Stimulated activated CD4-positive, alpha-beta T cell treated with anti-CD3 and anti-CD28 coated beads, Interleukin-12 subunit alpha, Interleukin-12 subunit beta, amount 100 ng/mL, for 4 hours (primary cell): ENCODE measurements at places on chromosomes 1 and 21.
A peak's percentile ranks its signal among the peaks of the same experiment; 100 is the strongest.

- no peak for DNase-seq
These were observed 28.5 kb downstream of the MAB21L3 start for GRCh38 chr1:116139592-116140134.

DNA sequence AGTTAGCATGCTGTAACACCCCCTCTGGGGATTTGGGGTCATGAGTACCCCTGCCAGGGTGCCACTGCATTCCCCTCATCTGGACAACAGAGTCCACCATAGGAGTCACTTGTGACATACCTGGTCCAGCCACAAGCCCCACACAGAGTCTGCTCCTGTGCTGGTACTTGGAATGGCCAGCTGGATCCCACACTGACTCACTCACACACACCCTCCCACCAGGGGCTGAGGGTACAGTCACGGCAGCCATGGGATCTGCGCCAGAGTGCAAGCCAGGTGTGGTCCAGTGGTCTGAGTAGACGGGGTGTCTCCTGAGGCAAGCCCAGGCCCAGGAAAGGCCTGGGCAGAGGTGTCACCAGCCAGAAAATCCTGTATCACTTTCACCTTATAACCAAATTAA, 67.7 kb downstream of the MRPL39 start:
- DNase-seq: no peak

DNA sequence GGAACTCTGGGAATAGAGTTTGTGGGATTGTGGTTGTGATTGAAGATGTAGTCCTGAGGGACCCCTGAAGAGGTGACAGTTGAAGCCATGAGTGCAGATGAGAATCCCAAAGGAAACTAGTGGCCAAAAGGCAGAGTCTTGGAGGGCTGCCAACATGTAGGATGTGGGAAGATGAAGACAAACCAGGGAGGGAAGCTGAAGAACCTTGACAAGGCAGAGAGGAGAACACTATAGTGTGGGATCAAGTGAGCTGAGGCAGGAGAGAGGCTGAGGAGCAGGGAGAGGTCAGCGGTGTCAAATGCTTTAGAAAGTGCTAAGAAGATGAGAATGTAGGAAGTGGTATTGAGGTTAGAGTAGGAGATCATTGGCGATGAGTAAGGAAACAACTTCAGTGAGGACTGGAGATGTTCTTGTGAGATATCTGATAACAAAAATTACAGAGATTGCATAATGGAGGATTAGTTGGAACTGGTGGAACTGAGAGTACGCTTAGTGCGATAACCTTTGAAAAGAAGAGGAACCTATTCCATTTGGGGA, 88.5 kb upstream of the VCAM1 start:
- no peak for DNase-seq

- DNase-seq: no peak
These were observed 78.1 kb upstream of the RAB4A start for GRCh38 chr1:229192853-229193252.

GRCh38 chr21:44630440-44630839, 3.5 kb downstream of the KRTAP10-9 start:
- no peak for DNase-seq

DNA sequence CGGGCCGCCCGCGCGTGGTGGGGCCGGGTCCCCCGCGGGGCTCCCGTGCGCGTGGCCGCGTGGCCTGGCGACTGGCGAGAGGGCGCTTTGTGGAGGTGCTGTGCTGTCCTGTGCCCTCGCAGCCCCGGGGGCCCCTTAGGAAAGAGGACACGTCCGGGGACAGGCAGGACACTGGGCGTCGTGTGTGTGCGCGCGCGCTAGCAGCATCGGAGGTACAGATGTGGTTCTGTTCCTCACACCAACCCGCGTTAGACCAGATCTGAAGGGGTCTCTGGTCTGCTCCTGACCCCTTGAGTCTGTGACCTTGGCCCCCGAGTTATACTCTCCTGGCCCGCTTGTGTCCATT, 489 bp downstream of the ACTN2 start:
- DNase-seq: peak; percentile 4

GRCh38 chr1:184152974-184153373, 101.4 kb downstream of the TSEN15 start:
- no peak for DNase-seq

- no peak for DNase-seq
These were observed 27.4 kb downstream of the TIAM1 start for GRCh38 chr21:31316488-31317169.

DNA sequence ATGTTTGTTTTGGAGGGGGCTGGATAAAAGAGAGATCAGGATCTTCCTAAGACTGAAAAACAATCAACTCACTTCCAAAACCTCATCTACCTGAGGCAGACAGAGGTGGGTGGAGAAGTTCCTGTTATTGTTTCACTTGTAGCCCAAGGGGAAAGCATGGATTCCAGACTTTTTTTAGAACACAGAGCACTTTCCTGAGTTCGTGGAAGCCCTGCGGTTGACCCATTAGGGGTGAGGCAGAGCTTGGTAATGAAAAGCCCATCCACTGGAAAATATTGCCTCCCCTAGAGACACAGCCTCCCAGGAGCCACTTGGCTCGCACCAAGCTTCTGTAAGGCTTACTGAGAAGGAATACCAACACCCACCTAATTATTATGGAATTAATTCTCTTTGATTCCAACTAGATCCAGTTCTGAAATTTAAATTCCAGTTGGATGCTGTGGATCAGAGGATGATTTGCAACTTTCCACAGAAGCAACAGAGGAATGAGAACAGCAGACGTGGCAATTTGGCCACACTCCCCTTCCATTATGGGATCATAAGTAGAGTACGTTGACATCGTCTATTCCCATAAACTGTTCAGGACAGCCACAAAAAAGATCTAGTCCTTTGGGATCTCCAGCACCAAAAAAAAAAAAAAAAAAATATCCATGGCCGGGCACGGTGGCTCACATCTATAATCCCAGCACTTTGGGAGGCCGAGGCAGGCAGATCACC, 4.1 kb upstream of the PEF1 start:
- no peak for DNase-seq

DNA sequence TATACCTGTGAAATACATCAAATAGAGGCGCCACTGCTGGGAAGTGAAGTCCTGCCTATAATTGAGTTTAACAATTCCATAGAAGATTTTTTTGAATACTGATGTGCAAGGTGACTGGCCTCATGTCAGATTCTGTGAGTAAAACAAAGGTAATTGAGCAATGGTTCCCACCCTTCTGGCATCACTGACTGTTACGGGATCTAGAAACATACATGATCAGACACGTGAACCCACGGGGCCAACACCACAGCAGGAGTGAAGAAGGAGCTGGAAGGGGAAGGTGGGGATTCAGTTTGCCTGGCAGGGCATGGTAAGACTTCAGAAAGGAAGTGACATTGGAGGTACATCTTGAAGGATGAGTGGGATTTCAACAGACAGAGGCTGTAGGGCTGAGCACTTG, 270.2 kb downstream of the DISC1 start:
- DNase-seq: no peak
